ENCODE measurements at places on chromosomes 2 and 18.

- DNase-seq: no peak
These were observed 17.1 kb downstream of the KRCC1 start for GRCh38 chr2:88038263-88039105.

GRCh38 chr2:186617771-186618170 is 27.9 kb downstream of the ITGAV start:
- DNase-seq: no peak

DNA sequence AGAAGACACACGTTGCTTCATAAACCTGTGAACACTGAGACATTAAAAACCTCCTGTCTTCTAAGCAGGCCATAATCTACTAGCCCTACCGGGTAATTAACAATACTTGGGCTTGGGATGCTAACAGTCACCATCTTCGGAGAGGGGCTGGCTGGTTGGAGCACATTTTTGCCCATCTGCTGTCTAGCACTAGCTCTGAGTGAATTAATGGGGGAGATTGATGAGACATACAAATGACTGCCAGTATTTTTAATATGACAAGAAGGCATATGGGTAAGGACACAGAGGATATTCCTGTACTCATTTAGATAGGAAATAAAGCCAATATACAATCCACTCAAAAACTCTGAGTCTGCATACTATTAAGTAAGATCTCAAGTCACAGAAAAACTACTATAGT is 651.6 kb upstream of the SOX11 start:
- DNase-seq: no peak

GRCh38 chr2:157076526-157077161 is 180.9 kb upstream of the GALNT5 start:
- no peak for DNase-seq

DNA sequence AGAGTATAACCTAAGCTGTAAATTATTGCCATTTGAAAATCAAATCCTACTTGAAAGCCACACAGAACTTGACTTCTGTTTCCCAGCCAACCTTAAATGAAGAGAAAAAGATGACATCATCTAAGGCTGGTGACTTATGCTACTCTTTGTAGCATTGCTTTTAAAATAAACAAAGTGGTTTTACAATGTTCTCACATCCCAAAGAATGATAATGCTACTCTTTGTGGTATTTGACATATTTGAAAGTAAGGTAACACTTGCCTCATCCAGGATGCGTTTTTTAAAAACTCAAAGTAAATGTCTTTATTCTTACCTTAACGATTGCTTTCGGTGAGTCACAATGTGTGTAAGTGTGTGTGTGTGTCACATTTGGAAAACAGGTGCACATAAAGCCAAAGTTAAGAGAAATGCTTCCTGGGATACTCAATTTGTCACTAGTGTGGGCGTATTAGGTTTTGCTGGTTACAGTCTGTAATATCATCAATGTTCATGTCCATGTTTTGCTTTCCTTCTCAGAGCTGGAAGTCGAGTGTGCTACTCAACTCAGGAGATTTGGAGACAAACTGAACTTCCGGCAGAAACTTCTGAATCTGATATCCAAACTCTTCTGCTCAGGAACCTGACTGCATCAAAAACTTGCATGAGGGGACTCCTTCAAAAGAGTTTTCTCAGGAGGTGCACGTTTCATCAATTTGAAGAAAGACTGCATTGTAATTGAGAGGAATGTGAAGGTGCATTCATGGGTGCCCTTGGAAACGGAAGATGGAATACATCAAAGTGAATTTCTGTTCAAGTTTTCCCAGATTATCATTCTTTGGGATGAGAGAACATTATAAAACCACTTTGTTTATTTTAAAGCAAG is 2.6 kb downstream of the PMAIP1 start:
- DNase-seq: no peak

DNA sequence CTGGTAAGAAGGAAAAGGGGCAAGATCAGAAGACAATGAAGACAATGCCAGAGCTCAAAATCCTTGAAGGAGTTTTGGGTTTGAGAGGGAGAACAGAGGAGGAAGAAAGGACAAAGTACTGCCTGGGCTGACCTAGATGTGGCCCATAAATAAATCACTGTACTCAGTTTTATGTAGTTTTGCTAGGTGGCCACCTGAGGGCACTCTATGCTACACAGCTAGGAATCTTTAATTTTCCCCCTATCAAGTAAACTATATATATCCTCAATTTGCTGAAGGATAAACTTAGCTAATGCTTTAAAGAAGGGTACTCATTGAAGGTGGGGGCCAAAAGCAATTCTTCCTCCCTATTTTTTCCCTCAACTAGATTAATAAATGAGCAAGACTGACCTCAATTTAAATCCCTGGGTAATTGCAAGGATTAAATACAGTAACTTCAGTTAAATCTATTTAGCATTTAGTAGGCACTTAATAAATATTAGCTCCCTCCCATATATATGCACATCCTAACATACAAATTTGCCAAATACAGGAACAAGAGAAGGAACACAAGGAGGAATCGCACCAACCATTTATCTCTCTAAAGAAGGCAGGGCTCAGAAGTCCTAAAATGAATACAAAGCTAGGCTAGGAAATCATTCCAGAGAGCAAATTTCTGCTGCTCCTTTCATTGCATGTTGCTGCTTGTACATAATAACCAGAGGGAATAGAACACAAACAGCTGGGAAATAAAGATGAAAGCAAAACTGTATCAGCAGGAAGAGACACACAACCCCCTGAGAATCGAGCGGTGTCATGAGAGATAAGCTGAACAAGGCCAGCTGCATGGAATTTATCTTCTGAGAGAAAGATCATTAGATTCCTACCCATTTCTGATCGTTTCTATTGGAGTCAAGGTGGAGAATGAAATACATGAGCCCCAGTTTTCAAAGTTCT is 540.1 kb downstream of the NRXN1 start:
- peak; percentile 7 for DNase-seq
